Sigmoid colon (tissue), 7 donors: ENCODE measurements at places on chromosomes 2 and 18. TPM values are rescaled to one million over a fixed set of nuclear protein-coding genes. Genes with fewer than 3 reads are reported as not detected.

Gene MLPH
- polyA plus RNA-seq, result 79.3 TPM

Gene SNED1
- 3.0 TPM for polyA plus RNA-seq

Gene HS6ST1
- 25.1 TPM for polyA plus RNA-seq

Gene INHBB
- polyA plus RNA-seq, result 1.4 TPM

Gene CCDC85A
- polyA plus RNA-seq, result 0.58 TPM

Gene RBKS
- polyA plus RNA-seq, result 28.0 TPM

Gene LYG2
- not detected for polyA plus RNA-seq

Gene PLA2R1
- 0.23 TPM for polyA plus RNA-seq

Gene SULT1C3
- not detected for polyA plus RNA-seq

Gene DSG1
- not detected for polyA plus RNA-seq

Gene RNF181
- polyA plus RNA-seq, result 190 TPM

Gene ZAP70
- not detected for polyA plus RNA-seq

Gene LRRTM4
- polyA plus RNA-seq, result 0.17 TPM

Gene CGREF1
- not detected for polyA plus RNA-seq

Gene POTEJ
- not detected for polyA plus RNA-seq

Gene PLEK
- 12.6 TPM for polyA plus RNA-seq

Gene COL4A4
- polyA plus RNA-seq, result not detected

Gene KIDINS220
- 5.4 TPM for polyA plus RNA-seq

Gene NMUR1
- not detected for polyA plus RNA-seq

Gene DRC1
- polyA plus RNA-seq, result not detected

Gene SCYGR6
- not detected for polyA plus RNA-seq

Gene SERPINB7
- polyA plus RNA-seq, result not detected

Gene DLX1
- not detected for polyA plus RNA-seq

Gene PIEZO2
- polyA plus RNA-seq, result not detected

Gene PPP1R1C
- polyA plus RNA-seq, result 3.5 TPM

Gene TBR1
- polyA plus RNA-seq, result not detected

Gene ZBTB7C
- polyA plus RNA-seq, result 18.6 TPM

Gene HOXD11
- 2.1 TPM for polyA plus RNA-seq

Gene CCDC141
- polyA plus RNA-seq, result 0.47 TPM

Gene AKAIN1
- polyA plus RNA-seq, result not detected

Gene STAT4
- polyA plus RNA-seq, result 0.60 TPM

Gene REG1B
- not detected for polyA plus RNA-seq

Gene CXCR1
- polyA plus RNA-seq, result 1.2 TPM

Gene PUS10
- 4.6 TPM for polyA plus RNA-seq
